ENCODE measurements at places on chromosomes 1 and 21. TPM values are rescaled to one million over a fixed set of nuclear protein-coding genes. Genes with fewer than 3 reads are reported as not detected.

GRCh38 chr1:39173119-39173994, 31.1 kb upstream of the MACF1 start:
- DNase-seq: no peak

DNA sequence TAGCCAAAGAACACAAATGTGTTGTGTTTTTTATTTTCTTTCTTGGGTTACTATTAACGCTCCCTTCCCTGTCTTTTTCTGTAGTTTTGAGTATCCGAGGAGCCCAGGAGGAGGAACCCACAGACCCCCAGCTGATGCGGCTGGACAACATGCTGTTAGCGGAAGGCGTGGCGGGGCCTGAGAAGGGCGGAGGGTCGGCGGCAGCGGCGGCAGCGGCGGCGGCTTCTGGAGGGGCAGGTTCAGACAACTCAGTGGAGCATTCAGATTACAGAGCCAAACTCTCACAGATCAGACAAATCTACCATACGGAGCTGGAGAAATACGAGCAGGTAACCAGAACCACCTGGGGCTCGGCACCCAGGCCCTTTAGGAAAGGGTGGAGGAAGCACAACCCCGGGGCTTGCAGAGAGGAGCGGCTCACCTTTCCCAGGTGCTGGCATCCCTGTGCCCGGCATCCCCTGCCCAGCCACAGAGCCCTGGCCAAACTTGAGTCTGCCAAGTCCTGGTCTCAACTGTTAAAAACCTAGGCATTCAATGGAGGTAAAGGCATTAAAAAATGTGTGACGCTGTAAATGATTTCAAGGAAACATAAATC, 233.5 kb downstream of the PBX1 start:
- DNase-seq: no peak

DNA sequence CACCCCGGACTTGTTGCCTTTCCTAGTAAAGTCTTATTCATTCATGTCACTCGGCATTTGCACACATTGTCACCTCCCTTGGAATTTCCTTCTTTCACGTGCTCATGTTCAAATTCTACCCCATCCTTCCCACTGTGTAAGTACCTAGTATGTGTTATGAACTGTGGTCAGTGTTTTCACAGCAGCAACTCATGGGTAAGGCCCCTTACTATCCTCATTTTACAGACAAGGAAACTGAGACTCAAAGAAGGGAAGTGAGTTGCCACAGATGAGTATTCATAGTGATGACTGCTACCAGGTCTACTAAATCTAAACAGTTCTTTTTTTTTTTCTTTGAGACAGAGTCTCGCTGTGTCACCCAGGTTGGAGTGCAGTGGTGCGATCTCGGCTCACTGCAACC, 10.5 kb downstream of the CITED4 start:
- DNase-seq: no peak

- no peak for DNase-seq
These were observed 49.0 kb downstream of the KLHDC7A start for GRCh38 chr1:18529714-18530113.

DNA sequence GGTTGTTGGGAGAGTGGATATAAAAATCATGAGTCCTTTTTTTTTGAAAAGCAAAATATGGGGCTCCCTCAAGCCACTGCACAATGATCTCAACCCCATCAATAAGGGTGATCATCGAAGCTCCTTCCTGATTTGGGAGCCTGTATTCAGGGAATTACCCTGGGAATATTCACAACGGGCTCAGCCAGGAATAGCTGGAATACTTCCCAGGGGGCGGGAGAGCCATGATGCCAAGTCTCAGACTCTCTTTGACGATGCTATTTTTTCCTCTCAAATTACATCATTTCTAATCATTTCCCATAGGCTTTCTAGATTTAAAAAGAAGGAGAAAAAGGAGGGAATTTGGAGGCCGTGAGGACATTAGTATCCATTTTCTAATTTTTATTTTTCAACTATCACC, 18.4 kb downstream of the OLIG1 start:
- DNase-seq: no peak

- no peak for DNase-seq
These were observed 204.1 kb downstream of the COL24A1 start for GRCh38 chr1:85952460-85952859.

- DNase-seq: no peak
These were observed 49.4 kb upstream of the DESI2 start for GRCh38 chr1:244603498-244603897.

DNA sequence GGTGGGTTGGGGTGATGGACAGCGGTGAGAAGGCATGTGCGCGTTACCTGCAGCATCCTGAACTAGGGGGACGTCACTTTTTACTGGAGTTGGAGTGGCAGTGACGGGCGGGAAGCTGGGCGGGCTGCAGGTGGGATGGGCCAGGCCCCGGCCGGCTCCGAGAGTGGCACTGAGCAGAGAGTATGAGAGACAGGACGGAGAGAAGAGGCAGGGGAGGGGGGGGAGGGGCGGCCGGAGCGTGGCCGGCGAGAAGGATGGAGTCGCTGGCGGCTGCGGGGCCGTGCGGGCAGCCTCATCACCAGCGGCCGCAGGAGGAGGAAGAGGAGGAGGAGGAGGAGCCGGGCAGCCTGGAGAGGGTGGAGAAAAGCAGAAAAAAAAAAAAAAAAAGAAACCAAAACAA, 154.5 kb downstream of the CASZ1 start:
- no peak for DNase-seq

- no peak for DNase-seq
These were observed 159.3 kb upstream of the SGIP1 start for GRCh38 chr1:66374561-66375111.

- DNase-seq: no peak
These were observed 11.6 kb downstream of the ANGPTL3 start for GRCh38 chr1:62608905-62609304.

GRCh38 chr1:165383599-165384405, 27.3 kb upstream of the LMX1A start:
- no peak for DNase-seq

DNA sequence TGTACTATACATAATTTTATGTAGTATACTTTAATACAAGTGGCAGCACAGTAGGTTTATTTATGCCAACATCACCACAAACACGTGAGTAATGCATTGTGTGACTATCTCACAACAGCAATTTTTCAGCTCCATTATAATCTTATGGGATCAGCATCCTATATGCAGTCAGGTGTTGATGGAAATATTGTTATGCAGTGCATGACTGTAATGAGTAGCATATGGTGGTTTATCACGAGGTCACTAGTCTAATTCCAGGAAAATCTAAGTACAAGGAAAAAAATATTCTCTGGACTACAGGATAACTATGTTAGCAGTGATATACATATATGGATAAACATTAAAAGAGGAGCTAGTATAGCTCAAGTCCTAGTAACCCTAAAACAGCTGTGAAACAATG, 69.0 kb downstream of the ATP1B1 start:
- no peak for DNase-seq

DNA sequence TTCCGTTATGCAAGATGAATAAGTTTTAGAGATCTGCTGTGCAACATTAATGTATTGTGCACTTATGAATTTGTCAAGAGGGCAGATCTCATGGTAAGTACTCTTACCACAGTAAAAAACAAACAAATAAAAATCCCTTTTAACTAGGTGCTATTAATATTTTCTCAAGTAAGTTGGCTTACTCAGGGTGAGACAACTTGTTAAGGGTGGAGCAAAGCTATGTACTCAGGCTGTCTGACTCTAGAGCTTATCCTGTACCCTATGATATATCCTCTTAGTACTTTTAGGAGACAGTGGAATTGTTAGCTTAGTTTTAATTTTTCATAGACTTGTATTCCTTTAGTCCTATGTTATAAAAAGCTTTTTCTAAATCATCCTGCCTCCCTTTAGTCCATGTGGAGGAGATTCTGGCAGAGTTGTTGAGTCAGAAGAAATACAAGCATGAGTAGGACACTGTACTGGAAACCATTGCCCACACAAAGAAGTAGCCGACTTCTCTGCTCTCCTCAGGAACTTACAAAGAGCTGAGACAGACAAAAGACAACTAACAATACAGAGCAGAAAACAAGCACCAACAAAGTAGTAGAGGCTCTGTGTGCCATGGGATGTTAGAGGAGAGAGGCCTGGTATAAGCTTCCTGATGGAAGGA, 49.2 kb downstream of the S1PR1 start:
- no peak for DNase-seq

DNA sequence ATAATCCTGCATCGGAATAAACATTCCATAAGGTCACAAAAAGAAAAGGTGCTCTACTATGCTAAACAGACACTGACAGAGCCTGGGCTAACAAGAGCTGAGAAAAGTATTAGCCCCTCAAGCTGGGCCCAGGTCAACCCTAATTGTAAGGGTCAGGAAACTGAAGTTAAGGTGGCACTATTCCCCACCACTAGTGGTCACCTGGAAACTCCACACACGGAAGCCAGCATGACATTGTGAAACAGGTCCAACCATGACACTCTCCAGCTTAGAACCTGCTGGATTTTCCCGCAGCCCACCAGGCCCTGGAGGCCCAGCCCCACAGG, 1.2 kb downstream of the PTTG1IP start:
- no peak for DNase-seq

GRCh38 chr1:64309431-64309831, 106.0 kb downstream of the UBE2U start:
- DNase-seq: no peak

GRCh38 chr1:95953015-95953414, 719.0 kb downstream of the RWDD3 start:
- no peak for DNase-seq

DNA sequence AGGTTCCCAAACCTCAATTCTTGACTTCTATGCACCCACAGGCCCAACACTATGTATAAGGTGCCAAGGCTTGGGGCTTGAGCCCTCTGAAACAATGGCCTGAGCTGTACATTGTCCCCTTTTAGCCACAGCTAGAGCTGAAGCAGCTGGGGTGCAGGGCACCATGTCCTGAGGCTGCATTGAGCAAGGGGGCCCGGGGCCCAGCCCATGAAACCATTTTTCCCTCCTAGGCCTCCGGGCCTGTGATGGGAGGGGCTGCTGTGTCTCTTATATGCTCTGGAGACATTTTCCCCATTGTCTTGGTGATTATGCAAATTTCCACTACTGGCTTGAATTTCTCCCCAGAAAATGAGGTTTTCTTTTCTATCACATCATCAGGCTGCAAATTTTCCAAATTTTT, 155.5 kb downstream of the FASLG start:
- DNase-seq: no peak

GRCh38 chr1:9233942-9234222, 692 bp upstream of the H6PD start:
- no peak for DNase-seq

- DNase-seq: no peak
These were observed 14.6 kb downstream of the CACNA1E start for GRCh38 chr1:181497870-181498269.

- DNase-seq: no peak
These were observed 11.3 kb upstream of the MAP10 start for GRCh38 chr1:232793944-232794343.

GRCh38 chr1:8562881-8563865, 245.3 kb downstream of the SLC45A1 start:
- DNase-seq: no peak

DNA sequence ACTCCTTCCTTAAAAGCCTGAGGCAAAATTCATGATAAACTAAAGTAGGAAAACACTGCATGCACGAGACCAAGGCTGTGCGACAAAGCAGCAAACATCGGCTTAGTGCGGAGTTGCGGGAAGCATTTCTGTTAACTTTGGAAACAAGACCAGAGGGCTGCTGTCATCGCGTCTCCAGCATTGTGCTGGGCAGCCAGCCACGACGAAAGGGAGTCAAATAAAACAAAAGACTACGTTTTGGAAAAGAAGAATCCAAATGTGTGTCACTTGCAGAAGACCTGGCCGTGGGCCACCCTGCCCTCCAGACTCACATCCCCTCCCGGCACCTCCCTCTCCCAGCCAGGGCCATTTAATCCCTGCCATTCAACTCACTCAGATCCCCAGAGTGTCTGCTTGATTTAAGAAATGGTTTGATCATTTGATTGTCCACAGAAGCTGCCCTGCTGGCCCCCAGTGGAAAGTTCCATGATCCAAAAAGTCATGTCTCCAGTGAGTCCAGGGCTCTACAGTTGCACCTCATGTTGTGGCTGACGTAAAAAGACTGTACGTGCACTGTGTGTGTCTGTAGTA, 2.4 kb upstream of the KRTAP10-11 start:
- no peak for DNase-seq

GRCh38 chr21:44967082-44968047, 27.5 kb downstream of the SLX9 start:
- DNase-seq: no peak

DNA sequence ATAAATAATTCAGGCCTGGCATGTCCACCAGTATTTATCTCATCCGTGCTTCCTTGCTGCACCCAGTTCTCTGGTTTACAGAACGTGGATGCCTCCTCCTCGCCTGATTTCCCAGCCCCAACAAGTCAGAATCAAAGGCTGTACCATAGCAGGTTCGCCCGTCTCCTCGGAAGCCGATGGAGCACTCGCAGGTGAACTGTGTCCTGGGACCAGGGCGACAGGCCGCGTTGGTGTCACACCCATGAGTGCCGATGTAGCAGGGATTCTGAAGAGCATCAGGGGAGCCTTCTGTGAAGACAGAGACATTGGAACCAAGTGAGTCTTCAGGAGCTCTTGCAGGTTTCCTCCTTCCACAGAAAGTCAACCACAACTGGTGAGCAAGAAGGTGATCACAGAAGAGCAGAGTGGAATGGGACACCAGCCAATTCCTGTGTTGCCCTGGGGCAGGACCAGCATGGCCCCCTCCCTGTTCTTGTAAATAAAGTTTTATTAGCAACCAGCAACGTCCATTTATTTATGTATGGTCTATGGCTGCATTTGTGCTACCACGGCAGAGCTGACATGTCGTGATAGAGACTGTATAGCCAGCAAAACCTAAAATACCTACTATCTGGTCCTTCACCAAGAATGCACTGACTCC, 40.8 kb downstream of the NID1 start:
- no peak for DNase-seq

GRCh38 chr1:223712850-223713474, 623 bp downstream of the CAPN2 start:
- no peak for DNase-seq

GRCh38 chr21:41888749-41889376, 9.7 kb upstream of the PRDM15 start:
- no peak for DNase-seq

CRABP2 gene
- 1.5 TPM for total RNA-seq

PPM1J gene
- total RNA-seq: 5.1 TPM

CR1L gene
- not detected for total RNA-seq

PLA2G2A gene
- 1,124 TPM for total RNA-seq

FCRL2 gene
- total RNA-seq: not detected

FCRL5 gene
- total RNA-seq: 0.10 TPM

ACTL8 gene
- not detected for total RNA-seq

BARHL2 gene
- total RNA-seq: not detected

LRRC38 gene
- 0.09 TPM for total RNA-seq

AMPD1 gene
- total RNA-seq: not detected

KRTAP6-1 gene
- not detected for total RNA-seq

KRTAP19-7 gene
- not detected for total RNA-seq

CSMD2 gene
- 0.58 TPM for total RNA-seq

LCE1A gene
- total RNA-seq: not detected

MAP3K21 gene
- 0.63 TPM for total RNA-seq

GPR25 gene
- total RNA-seq: not detected

C1orf167 gene
- 1.2 TPM for total RNA-seq

RIPPLY3 gene
- total RNA-seq: not detected

KRTAP21-2 gene
- total RNA-seq: not detected

S100A8 gene
- 201 TPM for total RNA-seq

KCNJ9 gene
- 0.06 TPM for total RNA-seq

Data from left cardiac atrium (tissue), 4 donors.